Body of pancreas (tissue), 4 donors: ENCODE measurements at places on chromosomes 1 and 21.

GRCh38 chr1:216176970-216177369, 246.3 kb downstream of the USH2A start:
- DNase-seq: no peak

DNA sequence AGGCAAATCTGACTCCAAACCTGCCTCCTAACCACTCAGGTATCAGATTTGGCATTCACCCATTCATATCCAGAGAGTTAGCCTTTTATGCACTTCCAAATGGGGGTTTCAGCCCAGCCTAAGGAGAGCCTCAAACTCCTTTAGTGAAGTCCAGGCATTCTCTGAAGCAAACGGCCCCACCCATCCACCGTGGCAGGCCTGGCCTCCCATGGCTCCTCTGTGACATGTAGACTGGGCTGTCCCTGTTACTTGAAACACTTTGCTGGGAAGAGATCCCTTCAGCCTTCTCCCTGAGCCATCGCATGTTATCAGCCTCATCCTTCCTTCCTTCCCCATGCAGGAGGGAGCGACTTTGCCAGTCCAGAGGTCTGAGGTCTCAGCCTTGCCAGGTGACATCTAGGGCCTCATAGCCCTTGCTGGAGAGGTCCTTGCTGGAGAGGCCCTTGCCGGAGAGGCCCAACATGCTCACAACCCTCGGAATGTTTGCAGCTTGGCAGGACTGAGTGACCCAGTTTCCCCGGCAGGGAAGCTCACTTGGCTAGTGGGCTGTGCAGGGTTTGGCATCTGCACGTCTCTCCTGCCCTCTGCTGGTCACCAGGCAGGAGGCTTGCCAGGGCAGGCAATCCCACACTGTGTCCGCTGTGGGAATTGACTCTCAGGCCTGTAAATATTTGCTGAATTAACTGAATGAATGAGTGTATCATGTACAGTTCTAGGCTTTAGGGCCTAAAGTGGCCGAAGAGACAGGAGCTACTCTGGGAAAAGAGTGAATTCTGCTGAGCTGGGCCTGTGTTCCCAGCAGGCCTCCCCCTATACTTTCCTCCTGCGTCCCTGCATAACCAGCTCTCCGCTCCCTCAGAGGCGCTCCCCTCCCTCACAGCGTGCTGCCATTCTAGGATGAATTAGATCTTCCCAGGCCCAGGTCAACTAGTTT, 26.7 kb upstream of the RBM15 start:
- DNase-seq: peak; percentile 84

GRCh38 chr21:45067462-45068285, 6.7 kb upstream of the ADARB1 start:
- DNase-seq: no peak

- no peak for DNase-seq
Measured at GRCh38 chr1:211951856-211952255, 83.5 kb downstream of the INTS7 start.

GRCh38 chr1:154751690-154752089, 118.4 kb downstream of the KCNN3 start:
- no peak for DNase-seq

- DNase-seq: no peak
Measured at GRCh38 chr1:178282949-178283367, 189.1 kb downstream of the RASAL2 start.

DNA sequence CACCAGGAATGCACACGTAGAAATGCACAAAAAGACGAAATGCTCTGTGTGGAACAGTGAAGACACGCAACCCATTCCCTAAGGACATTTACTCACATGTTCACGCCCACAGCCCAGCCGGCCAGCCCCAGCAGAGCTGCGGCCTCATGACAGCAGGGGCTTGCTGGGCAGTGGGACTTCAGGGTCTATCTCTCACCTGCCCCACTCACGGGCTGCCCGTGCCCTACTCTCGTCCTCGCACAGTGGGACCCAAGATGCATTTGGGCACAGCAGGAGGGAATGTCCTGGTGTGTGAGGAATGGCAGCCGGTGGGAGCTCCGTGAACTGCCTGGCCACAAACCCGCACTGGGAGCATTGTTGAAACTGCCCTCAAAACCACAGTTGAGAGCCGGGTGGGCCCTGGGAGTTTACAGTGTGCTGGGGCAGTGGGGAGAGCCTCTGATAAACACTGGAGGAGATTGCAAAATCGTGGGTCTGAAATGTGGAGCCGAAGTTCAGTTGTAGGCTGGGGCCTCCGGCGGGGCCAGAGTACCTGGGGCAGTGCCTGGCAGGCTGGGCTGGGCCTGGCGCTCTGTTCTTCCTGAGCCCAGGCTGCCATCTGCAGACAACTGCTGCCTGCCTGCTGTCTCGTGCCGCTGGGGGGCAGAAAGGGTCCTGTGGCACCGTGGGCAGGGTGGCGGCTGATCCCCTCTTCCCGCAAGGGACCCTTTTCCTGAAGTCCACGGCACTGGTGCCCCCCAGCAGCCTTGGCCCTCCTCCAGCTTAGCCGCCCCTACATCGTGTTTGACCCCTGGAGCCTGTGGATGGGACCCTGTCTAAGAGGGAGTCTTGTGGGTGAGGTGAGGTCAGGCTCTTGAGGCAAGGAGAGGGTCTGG, 20.7 kb upstream of the POFUT2 start:
- DNase-seq: peak; percentile 15

- DNase-seq: no peak
Measured at GRCh38 chr1:206609229-206609991, 2.9 kb downstream of the EIF2D start.
